ENCODE measurements at places on chromosomes 11 and 22. TPM values are rescaled to one million over a fixed set of nuclear protein-coding genes. Genes with fewer than 3 reads are reported as not detected.

Gene CBX6
- 24.6 TPM for total RNA-seq

Gene CENPM
- 9.2 TPM for total RNA-seq

Gene PIWIL4
- 9.9 TPM for total RNA-seq

Gene ASCL2
- total RNA-seq, result not detected

Gene LRRC32
- total RNA-seq, result 65.6 TPM

Data from smooth muscle cell of the coronary artery (primary cell).